ENCODE measurements at places on chromosomes 1 and 21.

- DNase-seq = no peak
These were observed 27.6 kb downstream of the FAAH start for GRCh38 chr1:46421739-46422138.

- DNase-seq = no peak
These were observed 12.1 kb downstream of the PGBD2 start for GRCh38 chr1:248918131-248918530.

GRCh38 chr21:34878501-34878900 lies 170.6 kb downstream of the RUNX1 start:
- DNase-seq = no peak

DNA sequence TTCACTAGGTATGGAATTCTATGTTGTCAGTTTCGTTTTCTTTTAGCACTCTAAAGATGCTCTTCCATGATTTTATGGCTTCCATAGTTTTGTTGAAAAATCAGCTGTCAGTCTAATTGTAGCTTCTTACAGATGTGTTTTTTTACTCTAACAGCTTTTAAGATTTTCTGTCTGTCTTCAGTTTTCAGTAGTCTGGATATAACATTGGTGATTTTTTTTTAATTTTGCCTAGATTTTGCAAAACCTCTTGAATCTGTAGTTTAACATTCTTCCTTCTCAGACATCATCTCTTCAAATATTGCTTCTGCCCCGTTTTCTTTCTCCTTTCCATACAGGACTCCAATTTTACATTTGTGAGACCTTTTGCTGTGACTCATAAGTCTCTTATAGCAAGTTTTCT lies 17.9 kb upstream of the DYRK1A start:
- no peak for DNase-seq

GRCh38 chr1:218439541-218440295 lies 94.6 kb downstream of the TGFB2 start:
- no peak for DNase-seq

- no peak for DNase-seq
These were observed 313.4 kb downstream of the CAMTA1 start for GRCh38 chr1:7098641-7099040.

DNA sequence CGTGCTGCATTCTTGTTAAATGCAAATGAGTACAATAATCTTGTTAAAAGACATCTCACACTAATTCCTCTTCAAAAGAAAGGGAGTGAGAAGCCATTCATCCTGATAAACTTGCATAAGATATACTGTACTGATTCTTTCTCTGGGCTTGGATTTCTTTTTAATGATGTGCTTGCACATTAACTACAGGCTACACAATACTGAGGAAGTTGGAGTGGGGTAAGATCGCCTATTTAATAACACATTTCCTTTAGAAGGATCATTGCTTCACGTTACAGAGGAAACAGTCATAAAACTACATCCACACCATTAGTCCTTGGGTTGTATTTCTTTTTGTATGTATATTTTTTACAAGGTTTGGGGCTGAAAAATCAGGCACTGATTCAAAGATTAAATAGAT lies 36.6 kb downstream of the NRIP1 start:
- no peak for DNase-seq

DNA sequence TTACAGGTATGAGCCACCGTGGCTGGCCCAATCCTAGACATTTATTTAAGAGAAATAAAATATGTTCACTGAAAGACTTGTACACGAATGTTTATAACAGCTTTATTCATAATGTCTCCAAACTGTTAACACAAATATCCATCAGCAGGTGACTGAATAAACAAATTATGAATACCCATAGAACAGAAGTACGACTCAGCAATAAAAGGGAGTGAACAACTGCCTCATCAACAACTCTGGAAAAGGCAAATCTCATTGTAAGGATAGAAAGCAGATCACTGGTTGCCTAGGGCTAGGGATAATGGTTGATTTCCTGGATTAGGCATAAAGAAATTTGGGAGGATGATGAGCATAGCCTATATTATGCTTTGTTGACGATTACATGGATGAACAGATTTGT lies 41.7 kb downstream of the GABPA start:
- DNase-seq = no peak

GRCh38 chr1:84919461-84919970 lies 26.5 kb upstream of the LPAR3 start:
- no peak for DNase-seq

DNA sequence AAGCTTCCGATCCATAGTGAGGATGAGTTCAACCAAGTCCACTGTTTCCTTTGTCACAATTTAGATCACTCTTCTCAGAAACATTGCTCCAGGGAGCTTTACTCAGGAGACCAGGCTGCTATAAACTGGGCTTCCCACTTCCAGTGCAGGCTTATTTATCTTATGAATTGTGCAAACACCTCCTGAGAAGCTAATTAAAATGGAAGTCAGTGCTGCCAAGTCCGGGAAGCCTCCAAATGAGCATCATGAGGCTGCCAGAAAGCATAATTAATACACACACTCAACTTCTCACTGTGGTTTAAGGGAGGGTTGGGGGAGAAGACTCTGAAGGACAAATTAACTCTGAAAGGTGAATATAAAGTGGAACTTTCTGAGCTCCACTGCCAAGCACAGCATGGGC lies 145.0 kb upstream of the SGIP1 start:
- no peak for DNase-seq

- no peak for DNase-seq
These were observed 110.4 kb upstream of the C21orf91 start for GRCh38 chr21:17929510-17929909.

DNA sequence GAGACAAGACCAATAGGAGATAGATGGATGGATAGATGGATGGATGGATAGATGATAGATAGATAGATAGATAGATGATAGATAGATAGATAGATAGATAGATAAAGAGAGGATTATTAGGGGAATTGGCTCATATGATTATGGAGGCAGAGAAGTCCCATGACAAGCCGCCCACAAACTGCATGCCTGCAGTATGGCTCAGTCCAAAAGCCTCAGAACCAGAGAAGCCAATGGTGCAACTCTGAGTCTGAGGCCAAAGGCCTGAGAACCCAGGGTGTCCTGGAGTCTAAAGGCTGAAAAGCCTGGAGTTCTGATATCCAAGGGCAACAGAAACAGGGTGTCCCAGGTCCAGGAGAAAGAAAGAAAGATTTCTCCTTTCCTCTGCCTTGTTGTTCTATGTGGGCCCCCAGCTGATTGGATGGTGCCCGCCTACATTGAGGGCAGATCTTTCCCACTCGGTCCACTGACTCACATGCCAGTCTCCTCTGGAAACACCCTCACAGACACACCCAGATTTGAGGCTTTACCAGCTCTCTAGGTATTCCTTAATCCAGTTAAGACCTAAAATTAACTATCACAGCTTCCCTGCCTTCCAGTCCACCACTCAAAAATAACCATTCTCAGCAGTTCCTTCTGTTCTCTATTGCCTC lies 39.6 kb upstream of the IRF2BP2 start:
- DNase-seq = no peak

- no peak for DNase-seq
These were observed 17.4 kb upstream of the IL19 start for GRCh38 chr1:206753141-206753540.

- DNase-seq = no peak
These were observed 47.6 kb downstream of the KCNJ6 start for GRCh38 chr21:37868446-37869295.

DNA sequence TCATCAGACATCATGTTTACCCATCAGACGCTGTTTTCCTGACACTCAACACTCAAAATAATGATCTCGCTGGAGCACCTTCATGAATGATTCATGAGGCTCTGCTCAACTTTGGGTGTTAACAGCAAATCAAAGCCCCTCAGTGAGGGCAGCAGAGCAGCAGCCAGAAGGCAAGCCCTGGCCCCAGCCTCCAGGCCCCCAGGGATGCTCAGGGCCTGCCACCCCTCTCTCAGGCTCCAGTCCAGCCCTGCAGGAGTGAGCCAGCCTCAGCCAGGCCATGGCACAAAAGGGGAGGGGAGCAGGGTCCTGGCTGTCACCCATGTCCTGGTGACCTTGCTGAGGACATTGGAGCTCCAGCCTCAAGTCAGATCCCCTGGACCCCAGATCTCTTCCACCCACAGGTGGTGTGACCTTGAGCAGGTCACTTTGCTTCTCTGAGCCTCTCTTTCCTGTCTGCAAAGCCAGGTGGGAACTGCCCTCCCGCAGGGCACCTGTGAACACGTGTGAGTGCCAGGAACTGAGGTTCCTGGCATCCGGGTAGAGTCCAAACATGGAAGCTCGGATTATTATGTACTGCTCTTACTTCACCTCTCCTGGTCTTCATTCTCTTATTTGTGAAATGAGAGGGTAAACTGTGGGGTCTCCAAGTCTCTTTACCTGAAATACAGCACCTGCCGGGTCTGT lies 161.6 kb upstream of the VAMP3 start:
- no peak for DNase-seq

DNA sequence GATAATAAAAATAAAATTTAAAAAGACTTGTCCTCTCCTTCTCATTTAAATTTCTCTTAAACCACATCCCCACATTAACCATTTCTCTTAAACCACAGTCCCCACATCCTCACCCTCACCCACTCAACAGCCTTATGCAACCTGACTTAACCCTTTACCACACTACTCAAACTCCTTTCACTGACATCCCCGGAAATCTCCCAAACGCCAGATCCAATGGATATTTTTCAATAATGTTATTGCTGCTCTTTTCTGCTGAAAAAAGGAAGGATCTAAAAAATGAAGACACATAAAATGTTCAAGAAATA lies 54.2 kb upstream of the EEIG2 start:
- peak; percentile 29 for DNase-seq

DNA sequence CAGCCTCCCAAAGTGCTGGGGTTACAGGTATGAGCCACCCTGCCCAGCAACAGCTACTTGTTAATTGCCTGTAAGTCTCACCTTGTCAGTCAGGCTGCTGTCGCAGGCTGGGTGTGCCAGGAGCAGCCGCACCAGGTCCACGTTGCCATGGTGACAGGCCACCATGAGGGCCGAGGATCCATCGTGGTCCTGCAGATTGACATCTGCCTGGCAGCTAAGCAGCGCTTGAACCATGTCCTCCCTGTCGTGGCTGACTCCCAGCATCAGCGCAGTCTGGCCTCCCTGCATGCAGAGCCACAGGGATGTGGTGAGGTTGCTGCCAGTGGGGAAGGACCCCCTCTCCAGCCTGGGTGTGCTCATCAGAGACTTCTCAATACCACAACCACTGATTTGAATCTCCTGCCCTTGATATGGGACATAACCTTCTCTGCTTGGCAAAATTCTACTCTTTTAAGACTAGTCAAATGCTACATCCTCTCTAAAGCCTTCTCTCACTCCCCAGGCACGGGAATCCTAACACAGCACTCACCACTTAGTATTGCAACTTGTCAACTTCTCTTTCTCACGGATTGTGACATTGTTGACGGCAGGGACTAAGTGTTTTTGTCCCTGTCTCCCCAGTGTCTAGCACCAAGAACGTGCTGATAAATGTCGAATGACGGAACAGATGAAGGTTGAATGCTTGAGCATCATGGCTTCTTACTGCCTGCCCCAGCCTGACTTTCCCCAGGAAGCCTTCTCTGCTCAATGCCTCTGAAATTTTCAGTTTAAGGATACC lies 52.9 kb downstream of the L1TD1 start:
- DNase-seq = no peak

- DNase-seq = no peak
These were observed 18.5 kb downstream of the SLC66A1 start for GRCh38 chr1:19330449-19331135.

DNA sequence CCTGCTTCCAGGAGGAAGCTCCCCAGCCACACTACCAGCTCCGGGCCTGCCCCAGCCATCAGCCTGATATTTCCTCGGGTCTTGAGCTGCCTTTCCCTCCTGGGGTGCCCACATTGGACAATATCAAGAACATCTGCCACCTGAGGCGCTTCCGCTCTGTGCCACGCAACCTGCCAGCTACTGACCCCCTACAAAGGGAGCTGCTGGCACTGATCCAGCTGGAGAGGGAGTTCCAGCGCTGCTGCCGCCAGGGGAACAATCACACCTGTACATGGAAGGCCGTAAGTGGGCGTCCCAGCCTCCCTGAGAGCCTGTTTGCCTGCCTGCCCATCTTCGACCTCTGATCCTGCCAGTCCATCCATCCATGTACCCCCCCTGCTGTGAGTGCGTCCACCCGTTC lies 3.6 kb downstream of the ECM1 start:
- no peak for DNase-seq

DNA sequence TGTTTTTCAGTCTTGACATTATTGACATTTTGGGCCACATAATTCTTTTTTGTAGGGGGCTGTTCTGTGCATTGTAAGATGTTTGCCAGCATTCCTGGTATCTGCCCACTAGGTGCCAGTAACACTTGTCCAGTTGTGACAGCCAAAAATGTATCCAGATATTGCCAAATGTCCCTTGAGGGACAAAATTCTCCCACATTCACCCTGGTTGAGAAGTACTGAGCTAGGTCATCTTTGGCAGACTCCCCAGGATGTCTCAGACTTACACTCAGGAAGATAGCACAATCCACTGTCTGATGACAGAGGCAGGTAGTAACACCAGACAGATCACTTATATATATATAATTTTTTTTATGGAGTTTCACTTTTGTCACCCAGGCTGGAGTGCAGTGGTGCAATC lies 5.9 kb downstream of the CD48 start:
- DNase-seq = no peak

- no peak for DNase-seq
These were observed 12.5 kb downstream of the TP73 start for GRCh38 chr1:3664700-3665375.

GRCh38 chr1:174174461-174175329 lies 15.4 kb downstream of the RABGAP1L start:
- DNase-seq = no peak

DNA sequence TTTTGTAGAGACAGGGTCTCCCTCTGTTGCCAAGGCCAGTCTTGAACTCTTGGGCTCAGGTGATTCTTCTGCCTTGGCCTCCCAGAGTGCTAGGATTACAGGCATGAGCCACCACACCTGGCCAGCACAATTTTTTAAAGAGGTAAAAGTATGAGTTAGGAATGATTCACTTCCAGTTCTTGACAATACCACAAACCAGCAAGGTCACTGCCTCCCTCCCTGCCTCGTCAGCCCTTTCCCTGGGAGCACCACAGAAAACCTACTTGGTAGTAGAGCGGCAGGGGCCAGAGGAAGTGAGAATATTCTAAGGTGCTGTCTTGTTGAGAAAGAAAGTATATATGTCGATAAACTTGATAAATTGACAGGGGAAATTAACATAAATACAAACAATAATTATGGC lies 10.8 kb upstream of the CDA start:
- DNase-seq = no peak

- no peak for DNase-seq
These were observed 76.6 kb downstream of the HSPA13 start for GRCh38 chr21:14306126-14306907.

DNA sequence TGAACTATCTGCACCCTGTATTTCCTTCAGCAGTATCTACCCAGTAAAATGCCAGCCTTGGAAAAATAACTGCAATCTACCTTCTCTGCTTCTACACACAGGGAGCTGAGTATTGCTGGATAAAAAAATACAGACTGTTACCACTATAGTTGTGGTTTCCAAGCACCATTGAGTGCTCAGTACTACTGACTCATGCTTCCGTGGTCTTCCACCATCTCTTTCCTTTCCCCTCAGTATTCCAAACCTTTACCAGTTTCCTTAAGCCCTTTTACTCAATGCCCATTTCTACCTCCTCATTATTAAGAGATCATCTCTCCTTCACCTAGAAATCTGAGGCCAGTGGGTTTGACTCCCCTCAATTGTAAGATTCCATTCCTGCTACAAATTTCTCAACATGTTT lies 23.8 kb downstream of the GLMN start:
- DNase-seq = no peak

Data from central memory CD4-positive, alpha-beta T cell (primary cell).